NCI-H1417 treated with DMSO at 0.1 percent for 48 hours (cell line): ENCODE measurements at places on chromosomes 7 and 10.

DNA sequence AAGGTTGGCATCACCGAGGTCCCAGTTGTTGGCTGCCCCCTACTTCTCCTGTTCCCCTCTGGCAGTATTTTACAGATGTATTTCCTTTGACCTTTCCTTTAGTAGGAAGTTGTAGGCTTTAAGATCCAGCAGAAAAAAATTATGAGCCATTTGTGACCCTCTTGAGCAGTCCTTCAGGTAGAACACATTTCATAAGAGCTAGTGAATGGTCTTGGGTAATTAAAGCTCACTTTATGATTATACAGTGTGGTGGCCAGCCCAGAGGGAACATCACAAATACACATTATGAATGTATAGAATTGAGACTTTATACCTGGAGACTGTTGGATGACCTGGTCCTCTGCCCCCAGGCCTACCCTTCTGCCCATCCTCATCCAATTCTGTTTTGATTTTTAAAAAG lies 57.0 kb downstream of the KAT6B start:
- DNase-seq: no peak

DNA sequence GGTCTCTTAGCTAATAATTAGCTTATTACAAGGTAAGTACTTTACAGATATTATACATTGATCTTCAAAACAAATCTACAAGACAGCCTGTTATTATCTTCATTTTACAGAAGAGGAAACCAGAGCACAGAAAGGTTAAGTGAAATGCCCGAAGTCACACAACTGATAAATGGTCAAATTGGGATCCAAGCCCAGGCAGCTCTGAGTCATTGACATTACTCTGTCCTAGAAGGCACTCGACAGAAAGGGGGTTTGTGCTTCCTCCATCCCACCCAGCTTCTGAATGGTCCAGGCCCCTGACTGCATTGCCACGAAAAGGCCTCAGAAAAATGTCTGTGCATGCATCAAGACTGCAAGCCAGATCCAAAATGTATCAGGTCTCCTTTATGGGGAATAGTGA lies 81.3 kb upstream of the ZNF438 start:
- DNase-seq: no peak

- DNase-seq: no peak
Measured at GRCh38 chr10:62635127-62635526, 169.4 kb upstream of the ADO start.

- DNase-seq: no peak
Measured at GRCh38 chr10:80582286-80582960, 44.7 kb downstream of the SH2D4B start.

- DNase-seq: no peak
Measured at GRCh38 chr7:246451-246850, 43.5 kb upstream of the FOXL3 start.

GRCh38 chr10:62653254-62653653 lies 151.3 kb upstream of the ADO start:
- DNase-seq: no peak

GRCh38 chr10:2897619-2898508 lies 169.5 kb upstream of the PFKP start:
- DNase-seq: no peak

DNA sequence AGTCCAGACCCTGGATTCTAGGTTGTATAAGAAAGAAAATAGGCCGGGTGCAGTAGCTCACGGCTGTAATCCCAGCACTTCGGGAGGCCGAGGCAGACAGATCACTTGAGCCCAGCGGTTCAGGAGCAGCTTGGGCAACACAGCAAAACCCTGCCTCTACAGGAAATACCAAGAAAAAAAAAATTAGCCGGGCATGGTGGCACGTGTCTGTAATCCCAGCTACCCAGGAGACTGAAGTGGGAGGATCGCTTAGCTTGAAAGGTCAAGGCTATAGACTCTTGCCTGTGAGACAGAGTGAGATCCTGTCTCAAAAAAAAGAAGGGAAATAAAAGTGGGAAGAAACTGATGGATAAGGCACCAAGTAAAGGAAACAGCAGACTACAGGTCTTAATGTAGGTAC lies 287.9 kb upstream of the KLF14 start:
- no peak for DNase-seq

DNA sequence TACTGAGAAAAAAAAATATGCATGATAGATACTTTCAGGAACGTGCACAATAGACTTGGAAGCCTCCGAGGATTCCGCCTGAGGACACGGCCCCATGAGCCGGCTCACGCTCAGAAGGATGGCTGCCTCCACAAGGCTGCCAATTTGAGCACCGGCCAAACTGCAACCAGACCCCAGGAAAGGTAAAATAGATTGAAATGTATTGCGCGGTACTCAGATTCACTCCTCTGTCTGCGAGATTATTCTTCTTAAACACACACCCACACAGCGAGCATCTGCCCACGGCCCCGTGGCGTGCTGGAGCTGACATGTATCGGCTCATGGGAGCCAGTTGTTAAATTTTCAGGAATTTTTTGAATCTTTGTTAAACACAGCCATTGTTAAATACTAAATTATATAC lies 653.2 kb upstream of the MKI67 start:
- DNase-seq: no peak

DNA sequence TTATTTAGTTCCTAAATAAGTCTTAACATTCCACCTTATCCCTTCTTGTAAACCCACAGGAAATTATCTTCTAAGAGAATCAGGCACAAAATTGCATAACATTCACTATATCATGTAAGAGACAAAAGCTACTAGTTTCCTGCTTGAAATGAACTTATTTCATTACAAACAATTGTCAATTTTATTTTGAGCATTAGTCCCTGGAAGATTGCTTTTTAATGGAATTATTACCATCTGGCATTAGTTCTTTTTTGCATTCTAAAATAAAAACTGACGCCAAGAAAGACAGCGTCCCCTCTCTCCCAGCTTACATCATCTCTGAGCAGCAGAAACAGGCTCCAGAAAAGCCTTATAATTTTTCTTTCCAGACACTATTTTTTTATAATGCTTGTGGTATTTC lies 121.8 kb downstream of the NOC3L start:
- DNase-seq: no peak
